Muscle of leg (tissue), 16 donors: ENCODE measurements at places on chromosomes 7 and 10.

- H3K4me1 ChIP-seq, result peaks cover 6% of the 10 kb centered on the region
- H3K4me3 ChIP-seq, result no peak overlapping the region
- DNase-seq, result no peak
- peaks cover 11% of the 10 kb centered on the region for H3K36me3 ChIP-seq
- H3K27ac ChIP-seq, result no peak overlapping the region
Observed at GRCh38 chr10:129755158-129755591, 208.9 kb downstream of the EBF3 start.

DNA sequence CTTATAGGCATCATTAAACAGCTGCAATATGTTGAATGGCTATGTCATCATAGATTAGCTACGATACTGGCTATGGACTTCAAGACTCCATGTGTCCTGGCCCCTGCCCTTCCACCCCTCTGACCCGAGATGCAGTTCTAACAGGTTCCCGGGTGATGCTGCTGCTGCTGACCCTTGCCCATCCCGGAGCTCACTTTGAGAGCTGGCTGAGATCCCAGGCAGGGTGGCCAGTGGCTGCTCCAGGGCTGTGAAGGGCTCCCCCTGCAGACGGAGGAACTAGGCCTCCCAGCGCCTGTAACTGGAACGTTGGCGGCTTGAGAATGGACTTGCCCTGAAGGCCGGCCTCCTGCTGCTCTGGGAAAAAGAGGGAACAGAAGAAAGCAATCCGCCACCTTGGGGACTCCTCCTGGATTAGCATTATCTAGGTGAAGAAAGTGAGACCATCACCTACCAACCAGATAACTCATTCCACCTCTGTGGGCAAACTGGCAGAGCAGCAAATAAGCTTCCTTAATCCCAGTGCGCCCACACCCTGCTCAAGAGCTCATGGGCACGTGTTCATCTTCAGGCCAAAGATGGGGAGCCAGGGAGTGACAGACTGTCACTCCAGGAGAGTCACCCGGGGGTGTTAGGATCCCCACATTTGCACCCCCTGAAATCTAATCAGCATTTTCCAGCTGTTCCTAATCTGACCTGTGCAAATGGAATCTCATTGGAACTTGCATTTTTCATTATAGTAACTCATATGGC, 56.8 kb downstream of the PARP12 start:
- no peaks in the 10 kb centered on the region for H3K4me1 ChIP-seq
- H3K36me3 ChIP-seq, result no peaks in the 10 kb centered on the region
- no peaks in the 10 kb centered on the region for H3K27me3 ChIP-seq
- no peak overlapping the region for H3K27ac ChIP-seq
- no peak overlapping the region for H3K4me3 ChIP-seq
- DNase-seq, result no peak

DNA sequence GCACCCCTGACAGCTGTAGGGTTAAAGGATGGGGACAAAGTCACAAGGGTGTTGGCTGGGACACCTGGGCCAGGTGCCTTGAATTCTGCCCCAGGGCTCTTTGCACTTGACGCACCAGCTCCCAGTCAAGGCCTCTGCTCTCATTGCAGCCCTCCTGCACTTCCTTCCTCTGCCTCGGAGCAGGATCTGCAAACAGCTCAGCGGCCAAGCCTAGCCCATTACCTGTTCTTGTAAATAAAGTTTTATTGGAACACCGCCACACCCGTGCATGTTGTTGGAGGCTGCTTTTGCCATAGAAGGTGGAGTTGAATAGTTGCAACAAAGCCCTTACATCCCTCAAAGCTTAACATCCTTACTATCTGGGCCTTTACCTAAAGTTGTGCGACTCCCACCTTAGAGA, 483.8 kb upstream of the FOXK1 start:
- no peak for DNase-seq
- no peaks in the 10 kb centered on the region for H3K36me3 ChIP-seq
- no peaks in the 10 kb centered on the region for H3K4me1 ChIP-seq
- H3K4me3 ChIP-seq, result no peak overlapping the region
- H3K27me3 ChIP-seq, result no peaks in the 10 kb centered on the region

DNA sequence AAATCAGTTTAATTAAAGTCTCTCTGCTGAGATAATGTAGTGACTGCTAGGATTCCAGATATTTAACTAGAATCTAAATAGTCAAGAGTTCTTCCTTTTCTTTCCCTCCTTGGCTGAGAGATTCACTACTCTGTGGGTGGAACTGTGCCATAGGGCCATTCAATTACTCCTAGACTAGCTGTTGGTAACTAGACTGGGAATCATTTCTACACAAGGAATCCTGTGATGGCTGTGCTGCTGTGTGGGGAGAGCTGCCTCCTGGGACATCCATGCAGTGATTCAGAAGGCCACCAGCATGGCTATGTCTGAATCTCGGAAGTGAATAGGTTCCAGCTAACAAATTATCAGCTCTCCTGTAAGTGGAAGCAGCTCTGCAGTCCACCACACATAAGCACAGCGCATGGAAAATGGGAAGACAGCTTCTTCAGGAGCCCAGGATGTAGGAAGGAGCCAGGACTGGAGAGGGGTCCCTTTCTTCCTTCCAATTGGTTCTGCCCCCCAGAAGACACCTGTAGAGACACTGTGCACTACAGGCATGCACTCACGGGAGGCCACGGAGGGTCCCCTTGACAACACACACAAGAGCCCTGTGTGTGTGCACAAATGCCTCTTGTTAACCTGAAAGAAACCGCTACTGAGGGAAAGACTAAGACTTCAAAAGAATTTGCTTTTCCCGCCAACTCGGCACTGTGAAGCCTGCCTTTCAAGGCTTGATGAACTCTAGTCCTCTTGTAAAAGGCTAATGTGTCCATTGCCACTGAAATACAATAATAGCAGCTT, 66.5 kb downstream of the SCRN1 start:
- H3K27ac ChIP-seq, result no peak overlapping the region
- H3K4me3 ChIP-seq, result no peak overlapping the region
